ENCODE measurements at places on chromosomes 3 and 15. TPM values are rescaled to one million over a fixed set of nuclear protein-coding genes. Genes with fewer than 3 reads are reported as not detected.

GOLGA6L10 gene
- polyA plus RNA-seq = 0.21 TPM

ISLR gene
- not detected for polyA plus RNA-seq

POLQ gene
- 0.84 TPM for polyA plus RNA-seq

ROPN1 gene
- not detected for polyA plus RNA-seq

GRM2 gene
- not detected for polyA plus RNA-seq

ALPK3 gene
- not detected for polyA plus RNA-seq

RHOV gene
- polyA plus RNA-seq = not detected

C3orf20 gene
- polyA plus RNA-seq = not detected

SMCO1 gene
- not detected for polyA plus RNA-seq

IL17RE gene
- not detected for polyA plus RNA-seq

CLRN1 gene
- not detected for polyA plus RNA-seq

RBP2 gene
- polyA plus RNA-seq = not detected

DET1 gene
- 1.3 TPM for polyA plus RNA-seq

LNP1 gene
- 0.93 TPM for polyA plus RNA-seq

C15orf62 gene
- polyA plus RNA-seq = 0.08 TPM

FEZF2 gene
- not detected for polyA plus RNA-seq

SUSD5 gene
- not detected for polyA plus RNA-seq

BFSP2 gene
- polyA plus RNA-seq = not detected

PARP15 gene
- polyA plus RNA-seq = 14.1 TPM

ATP8B4 gene
- 22.7 TPM for polyA plus RNA-seq

SLC2A2 gene
- polyA plus RNA-seq = not detected

BUB1B gene
- polyA plus RNA-seq = 0.99 TPM

CGGBP1 gene
- polyA plus RNA-seq = 105 TPM

GOLGA6D gene
- not detected for polyA plus RNA-seq

SLCO2A1 gene
- not detected for polyA plus RNA-seq

RAB11A gene
- 178 TPM for polyA plus RNA-seq

DPPA2 gene
- not detected for polyA plus RNA-seq

All from immature natural killer cell (primary cell).